Glutamatergic neuron (in vitro differentiated cells): ENCODE measurements at places on chromosomes 1 and 21. TPM values are rescaled to one million over a fixed set of nuclear protein-coding genes. Genes with fewer than 3 reads are reported as not detected.

DNA sequence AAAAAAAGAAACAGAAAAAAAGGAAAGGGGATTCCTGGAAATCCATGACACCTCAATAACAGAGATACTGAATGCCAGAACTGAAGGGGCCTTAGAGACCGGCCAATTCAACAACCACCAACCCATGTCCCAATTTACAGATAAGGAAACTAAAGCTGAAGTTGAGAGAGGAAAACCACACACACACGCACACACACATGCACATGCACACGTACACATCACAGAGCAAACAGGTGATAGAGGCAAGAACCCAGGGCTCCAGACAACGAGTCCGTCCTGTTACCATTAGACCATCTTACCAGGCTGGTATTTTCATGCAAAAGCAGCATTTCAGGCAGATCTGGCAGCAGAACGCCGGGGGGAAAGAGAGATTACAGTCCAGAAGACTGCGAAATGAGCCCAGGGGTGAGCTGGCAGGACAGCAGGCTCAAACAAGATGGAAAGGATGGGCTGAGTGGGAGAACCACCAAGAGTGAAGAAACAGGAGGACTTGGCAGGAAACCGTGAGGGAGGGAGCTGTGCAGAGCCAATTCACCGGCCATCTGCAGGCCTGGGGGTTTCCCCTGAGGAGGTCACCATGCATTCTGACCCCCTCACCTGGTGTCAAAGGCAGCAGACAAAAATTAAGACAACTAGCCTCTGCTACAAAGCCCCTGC lies 43.5 kb downstream of the PAFAH2 start:
- no peak for DNase-seq

DNA sequence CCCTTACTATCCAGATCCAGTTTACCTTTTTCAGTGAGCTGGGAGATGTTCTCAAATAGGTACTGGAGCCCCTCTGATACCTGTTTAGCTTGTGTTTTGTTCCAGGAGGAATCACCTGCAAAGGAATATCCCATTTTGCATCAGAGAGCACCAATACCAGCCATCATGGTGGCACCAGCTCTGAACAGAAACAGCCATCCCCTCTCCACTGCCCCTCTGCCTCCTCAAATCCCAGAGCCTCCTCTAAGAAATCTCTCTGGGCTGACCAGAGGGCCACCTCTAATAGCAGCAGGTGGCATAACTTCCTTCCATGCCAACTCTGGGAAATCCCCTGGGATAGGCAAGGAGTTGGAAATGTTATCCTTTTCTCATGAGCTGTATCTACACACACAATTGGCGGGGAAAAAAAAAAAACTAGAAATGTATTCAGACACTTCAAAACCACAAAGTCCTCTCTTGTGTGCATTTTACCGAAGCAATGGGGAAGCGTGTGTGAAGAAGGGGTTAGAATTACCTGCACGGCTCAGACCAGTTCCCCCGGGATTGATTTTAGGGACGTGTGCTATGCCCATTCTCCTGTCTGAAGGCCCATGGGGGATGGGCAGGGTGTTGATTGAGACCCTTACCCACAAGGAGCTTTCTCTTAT lies 2.4 kb downstream of the PGLYRP4 start:
- no peak for DNase-seq

Gene WNT3A
- not detected for total RNA-seq

GRCh38 chr1:16153096-16153998 lies 2.5 kb downstream of the EPHA2 start:
- DNase-seq = no peak

GRCh38 chr1:56438901-56439551 lies 140.3 kb downstream of the PLPP3 start:
- no peak for DNase-seq

GRCh38 chr1:164609089-164609488 lies 50.1 kb downstream of the PBX1 start:
- DNase-seq = no peak

GRCh38 chr21:38476385-38476784 lies 21.9 kb downstream of the ERG start:
- no peak for DNase-seq

- no peak for DNase-seq
Observed at GRCh38 chr1:152924191-152924590, 15.8 kb downstream of the IVL start.

Gene RBP7
- not detected for total RNA-seq

- no peak for DNase-seq
Observed at GRCh38 chr1:151718011-151718431, 1.4 kb upstream of the CELF3 start.

- DNase-seq = no peak
Observed at GRCh38 chr1:212638492-212639151, 30.1 kb downstream of the ATF3 start.

GRCh38 chr1:63350320-63350719 lies 17.1 kb upstream of the ALG6 start:
- DNase-seq = no peak

Gene UBQLN4
- total RNA-seq = 52.4 TPM

DNA sequence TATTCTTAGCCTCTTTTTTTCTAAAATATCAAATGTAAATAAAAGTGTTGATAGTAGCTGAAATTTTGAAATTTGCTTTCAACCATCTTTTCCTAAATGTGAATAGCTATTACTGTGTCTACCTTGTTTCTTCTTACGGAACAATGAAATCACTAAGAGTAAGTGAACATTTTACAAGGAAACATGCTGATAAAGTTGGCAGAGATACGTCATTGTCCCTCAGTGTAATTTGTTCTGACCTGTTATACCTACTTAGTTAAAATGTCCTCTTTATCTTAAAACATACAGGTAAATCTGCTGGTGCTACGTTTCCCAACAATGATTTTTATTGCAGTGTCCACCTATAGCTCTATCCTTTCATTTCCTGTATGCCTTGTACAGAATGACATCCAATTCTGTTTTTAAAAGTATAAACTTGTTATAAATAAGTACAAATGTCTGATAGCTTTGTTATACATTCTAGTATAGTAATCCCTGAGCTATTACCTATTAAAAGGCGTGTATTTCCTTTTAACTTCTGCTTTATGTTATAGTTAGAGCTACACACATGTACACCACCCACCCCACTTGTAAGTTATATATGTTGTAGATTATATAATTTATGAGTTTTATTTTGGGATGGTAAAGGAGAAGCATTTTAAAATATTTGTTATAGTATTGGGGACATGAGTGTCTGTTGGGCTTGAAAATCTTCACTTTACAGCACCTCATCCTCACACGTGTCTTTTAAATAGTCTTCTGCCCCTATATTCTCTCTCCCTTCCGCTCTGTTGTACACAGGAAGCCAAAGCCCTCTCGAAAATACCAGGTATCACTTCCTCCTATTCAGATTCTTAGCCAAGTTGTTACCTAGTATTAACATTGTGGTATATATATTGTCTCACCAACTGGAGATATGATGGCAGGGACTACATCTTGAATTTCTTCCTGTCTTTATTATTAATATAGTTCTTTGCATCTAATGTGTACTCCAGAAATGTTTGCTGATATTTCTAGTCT lies 25.2 kb downstream of the LAMC1 start:
- no peak for DNase-seq

DNA sequence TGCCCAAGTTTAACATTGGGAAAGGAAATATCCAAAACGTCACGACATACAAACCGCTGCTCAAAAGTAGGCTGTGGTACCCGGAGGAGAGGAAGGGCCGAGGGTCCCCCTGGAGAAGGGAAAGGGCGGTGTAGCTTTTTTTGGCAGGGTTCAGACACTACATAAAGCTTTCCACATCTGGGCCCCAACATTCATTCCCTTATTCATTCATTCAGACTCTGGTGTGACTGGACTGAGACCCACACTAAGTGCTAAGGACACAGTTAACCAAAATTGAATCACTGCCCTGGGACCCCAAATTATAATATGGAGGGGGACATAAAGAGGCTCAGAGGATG lies 10.3 kb upstream of the COL8A2 start:
- no peak for DNase-seq

Gene AGO4
- total RNA-seq = 20.8 TPM

GRCh38 chr1:4309676-4310320 lies 344.6 kb upstream of the AJAP1 start:
- no peak for DNase-seq

GRCh38 chr1:27455139-27455811 lies 34.7 kb downstream of the WASF2 start:
- DNase-seq = no peak

GRCh38 chr1:229273507-229274232 lies 2.8 kb downstream of the RAB4A start:
- no peak for DNase-seq

- no peak for DNase-seq
Observed at GRCh38 chr21:25871566-25871965, 136.8 kb downstream of the GABPA start.

- DNase-seq = no peak
Observed at GRCh38 chr1:56180520-56181190, 398.7 kb downstream of the PLPP3 start.

DNA sequence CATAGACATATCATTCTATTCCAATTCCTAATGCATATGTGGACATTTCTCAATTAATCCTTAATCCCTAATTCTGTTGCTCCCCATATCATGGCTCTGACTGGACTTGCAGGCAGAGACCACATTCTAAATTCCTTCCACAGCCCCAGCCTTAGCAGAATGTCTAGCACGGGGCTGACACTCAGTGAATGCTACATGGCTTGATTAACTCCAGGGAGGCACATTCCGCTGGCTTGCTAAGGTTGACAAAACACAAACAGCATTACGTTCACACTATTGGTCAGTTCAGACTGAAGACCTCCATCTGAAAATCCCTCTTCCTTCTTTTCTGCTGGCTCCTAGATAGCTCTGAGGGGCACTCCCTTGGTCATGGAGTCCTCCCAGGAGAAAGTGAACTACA lies 119.4 kb downstream of the ASTN1 start:
- no peak for DNase-seq

Gene RUNX3
- total RNA-seq = 0.15 TPM

Gene LDLRAD1
- not detected for total RNA-seq

Gene NBPF8
- total RNA-seq = 2.6 TPM

Gene BRINP3
- total RNA-seq = not detected

Gene PTPN22
- total RNA-seq = not detected

DNA sequence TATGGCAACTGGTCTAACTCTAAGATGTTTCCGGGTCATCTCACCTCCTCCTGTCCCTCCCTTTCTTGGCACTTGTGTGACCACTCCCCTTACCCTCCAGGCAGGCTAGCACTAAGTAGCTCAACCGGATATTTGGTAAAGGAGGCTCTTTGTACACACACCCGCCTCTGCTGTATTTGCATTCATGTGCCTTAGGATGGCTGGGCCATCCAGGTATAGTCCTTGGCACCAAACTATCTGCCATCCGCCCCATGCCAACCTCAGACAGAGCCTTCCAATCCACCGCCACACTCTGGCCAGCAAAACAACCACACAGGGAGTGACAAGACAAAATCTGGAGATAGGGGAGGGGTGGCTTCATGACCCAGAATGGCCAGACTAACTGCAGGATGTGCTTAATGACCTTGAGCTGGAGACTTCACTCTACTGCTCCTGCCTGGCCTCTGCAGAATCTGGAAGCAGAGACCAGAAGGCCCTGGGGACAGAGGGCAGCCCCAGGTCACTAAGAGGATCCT lies 59.5 kb downstream of the CDK18 start:
- no peak for DNase-seq

- DNase-seq = peak; percentile 79
Observed at GRCh38 chr1:54996359-54996868, 2.3 kb upstream of the BSND start.

- no peak for DNase-seq
Observed at GRCh38 chr1:25854554-25854953, 4.7 kb downstream of the AUNIP start.

GRCh38 chr1:5815211-5815610 lies 177.0 kb downstream of the NPHP4 start:
- no peak for DNase-seq
